ENCODE measurements at places on chromosomes 4 and X.
A peak's percentile ranks its signal among the peaks of the same experiment; 100 is the strongest.

DNA sequence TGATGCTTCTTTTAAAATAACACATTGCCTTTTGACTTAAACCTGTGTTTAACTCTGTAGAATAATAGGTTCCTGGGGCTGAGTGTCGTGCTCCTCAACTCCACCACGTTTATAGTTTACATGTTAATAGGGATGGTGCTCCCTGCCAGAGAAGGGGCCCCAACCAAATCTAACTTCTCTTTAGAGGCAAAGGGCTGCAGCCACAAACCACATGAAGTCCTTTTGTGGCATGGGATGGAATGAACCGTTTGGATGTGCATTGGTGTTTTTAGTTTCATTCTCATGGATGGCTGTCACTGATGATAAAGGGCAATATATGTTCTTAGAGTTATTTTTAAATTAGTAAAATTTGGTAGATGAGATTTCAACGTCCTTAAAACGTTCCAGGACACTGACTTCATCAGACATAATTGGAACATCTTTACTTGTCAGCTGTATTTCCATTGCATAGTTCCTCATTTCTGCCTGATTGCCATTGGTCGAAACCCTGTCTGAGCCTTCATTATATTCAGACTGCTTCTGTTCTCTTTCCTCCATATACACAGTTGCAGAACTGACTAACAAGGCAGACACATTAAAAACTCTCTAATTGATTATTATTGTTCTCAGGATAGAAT is 60.4 kb upstream of the HPF1 start:
- H3K36me3 ChIP-seq, result no peaks in the 10 kb centered on the region
- no peak overlapping the region for H3K4me3 ChIP-seq

DNA sequence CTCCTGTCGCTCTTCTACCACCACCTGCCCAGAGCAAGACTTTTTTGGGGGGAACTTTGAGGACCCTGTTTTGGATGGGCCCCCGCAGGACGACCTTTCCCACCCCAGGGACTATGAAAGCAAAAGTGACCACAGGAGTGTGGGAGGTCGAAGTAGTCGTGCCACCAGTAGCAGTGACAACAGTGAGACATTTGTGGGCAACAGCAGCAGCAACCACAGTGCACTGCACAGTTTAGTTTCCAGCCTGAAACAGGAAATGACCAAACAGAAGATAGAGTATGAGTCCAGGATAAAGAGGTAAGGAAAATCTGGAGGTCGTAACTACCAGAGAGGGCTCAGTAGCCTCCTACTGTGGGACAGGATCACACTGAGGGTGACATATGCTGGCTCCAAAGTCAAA is 364.5 kb downstream of the MAPK10 start:
- no peak overlapping the region for H3K27ac ChIP-seq
- no peak overlapping the region for H3K4me3 ChIP-seq
- H3K36me3 ChIP-seq, result no peaks in the 10 kb centered on the region
- no peaks in the 10 kb centered on the region for H3K4me1 ChIP-seq

DNA sequence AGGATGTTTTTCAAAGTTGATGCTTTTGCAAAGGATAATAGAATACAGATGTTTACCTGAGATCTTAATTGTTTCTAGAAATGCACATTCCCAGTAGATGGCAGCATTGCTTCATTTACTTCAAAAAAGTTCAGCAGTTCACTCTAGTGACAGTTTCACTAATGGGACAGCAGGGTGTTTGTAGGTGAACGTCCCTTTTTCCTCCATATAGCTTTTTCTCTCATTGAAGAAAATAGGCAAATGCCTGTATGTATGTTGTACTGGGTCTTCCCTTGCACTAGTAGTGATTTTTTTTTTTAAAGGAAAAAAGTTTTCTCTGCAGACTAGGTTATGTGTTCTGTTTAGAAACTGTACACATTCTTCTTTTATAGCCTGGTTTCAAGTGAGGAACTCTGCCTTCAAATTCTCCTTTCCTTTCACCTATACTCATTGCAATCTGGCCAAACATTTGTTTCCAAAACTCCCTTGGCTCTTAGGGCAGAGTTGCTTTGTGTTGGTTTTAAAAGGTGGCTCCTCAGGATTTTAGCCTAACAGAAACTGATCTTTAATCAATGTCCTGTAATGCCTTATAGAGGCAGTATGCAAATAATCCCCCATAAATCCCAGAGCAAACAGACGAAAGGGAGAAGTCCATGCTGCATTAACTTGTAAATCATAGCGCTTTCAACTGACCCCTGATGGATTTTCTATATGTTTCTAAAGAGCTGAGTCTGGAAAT is 86.3 kb downstream of the EGF start:
- no peaks in the 10 kb centered on the region for H3K27me3 ChIP-seq
- H3K36me3 ChIP-seq, result no peaks in the 10 kb centered on the region
- no peak for DNase-seq
- H3K4me1 ChIP-seq, result peaks cover 29% of the 10 kb centered on the region

GRCh38 chr4:146442801-146443200 is 78.9 kb downstream of the SLC10A7 start:
- no peak overlapping the region for H3K27ac ChIP-seq
- no peaks in the 10 kb centered on the region for H3K27me3 ChIP-seq
- no peak for DNase-seq
- H3K4me1 ChIP-seq, result no peaks in the 10 kb centered on the region

- no peak overlapping the region for H3K27ac ChIP-seq
- DNase-seq, result no peak
- no peaks in the 10 kb centered on the region for H3K27me3 ChIP-seq
Observed at GRCh38 chrX:45527834-45528233, 327.2 kb upstream of the DIPK2B start.

DNA sequence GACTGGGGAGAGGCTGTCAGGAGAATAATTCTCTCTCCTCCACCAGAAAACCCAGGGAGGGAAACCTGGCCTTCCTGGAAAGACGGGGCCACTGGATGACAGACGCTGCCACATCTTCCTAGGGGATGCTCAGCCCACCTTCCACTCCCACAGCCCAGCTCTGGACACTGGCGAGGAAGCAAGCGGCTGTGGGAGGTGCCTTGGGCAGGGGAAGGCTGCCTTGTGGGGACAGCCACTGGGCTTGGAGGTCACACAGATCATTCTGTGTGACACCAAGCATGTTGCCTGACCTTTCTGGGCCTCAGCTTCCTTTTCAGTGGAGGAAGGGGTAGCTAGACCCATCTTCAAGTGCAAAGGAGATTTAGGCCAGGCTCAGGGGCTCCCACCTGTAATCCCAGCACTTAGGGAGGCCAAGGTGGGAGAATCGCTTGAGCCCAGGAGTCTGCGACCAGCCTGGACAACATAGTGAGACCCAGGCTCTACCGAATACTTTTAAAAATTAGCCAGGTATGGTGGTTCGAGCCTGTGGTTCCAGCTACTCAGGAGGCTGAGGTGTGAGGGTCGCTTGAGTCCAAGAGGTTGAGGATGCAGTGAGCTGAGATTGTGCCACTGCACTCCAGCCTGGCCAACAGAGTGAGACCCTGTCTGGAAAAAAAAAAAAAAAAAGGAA is 9.8 kb upstream of the MSX1 start:
- no peak overlapping the region for H3K27ac ChIP-seq
- no peak for DNase-seq
- no peak overlapping the region for H3K4me3 ChIP-seq
- peaks cover 25% of the 10 kb centered on the region for H3K27me3 ChIP-seq
- no peaks in the 10 kb centered on the region for H3K36me3 ChIP-seq

DNA sequence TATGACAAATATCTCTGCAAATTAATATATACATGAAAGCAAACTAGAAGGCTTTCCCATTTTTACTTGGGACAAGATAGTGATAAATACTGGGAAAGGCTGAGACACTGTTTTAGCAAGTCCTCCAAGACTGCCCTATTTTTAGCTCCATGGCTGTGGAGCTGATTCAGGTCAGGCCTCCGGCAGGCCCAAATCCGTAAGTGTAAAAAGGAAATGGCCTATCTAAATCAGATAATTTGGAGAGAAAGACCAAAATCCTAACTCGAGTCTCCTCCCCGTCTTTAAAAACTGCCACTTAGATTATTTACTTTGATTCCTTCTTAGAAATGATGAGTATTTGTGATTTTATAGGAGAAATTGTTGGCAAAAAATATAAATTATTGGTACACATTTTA is 2.9 kb downstream of the OTUD4 start:
- H3K36me3 ChIP-seq, result no peaks in the 10 kb centered on the region
- no peaks in the 10 kb centered on the region for H3K27me3 ChIP-seq
- peak overlapping the region; percentile 86 for H3K4me3 ChIP-seq
- no peak for DNase-seq
- H3K27ac ChIP-seq, result peak overlapping the region; percentile 94
- H3K4me1 ChIP-seq, result peaks cover 58% of the 10 kb centered on the region

- H3K4me3 ChIP-seq, result peak overlapping the region; percentile 40
- peaks cover 23% of the 10 kb centered on the region for H3K4me1 ChIP-seq
- peaks cover 70% of the 10 kb centered on the region for H3K27me3 ChIP-seq
- no peak overlapping the region for H3K27ac ChIP-seq
Observed at GRCh38 chr4:92305878-92306520, 2.2 kb downstream of the GRID2 start.

DNA sequence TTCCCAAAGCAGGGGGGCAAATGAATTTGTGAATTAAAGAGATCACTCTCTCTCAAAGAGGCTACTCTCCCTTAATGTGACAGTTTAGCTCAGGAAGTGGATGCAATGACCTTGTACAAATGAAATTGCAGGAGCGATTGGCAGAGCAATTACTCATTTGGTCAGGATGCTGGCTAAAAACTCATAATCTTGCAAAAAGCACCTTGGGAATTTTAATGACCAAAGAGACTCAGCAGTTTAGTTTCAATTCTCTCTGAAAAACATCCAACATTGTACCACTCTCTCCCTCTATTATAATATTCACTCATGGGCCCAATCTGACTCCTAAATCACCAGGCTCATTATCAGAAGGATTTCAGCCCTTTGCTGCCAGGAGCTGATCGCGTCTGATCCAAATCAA is 26.1 kb downstream of the PDGFC start:
- no peak overlapping the region for H3K4me3 ChIP-seq
- no peak overlapping the region for H3K27ac ChIP-seq
- no peaks in the 10 kb centered on the region for H3K36me3 ChIP-seq

GRCh38 chr4:114698231-114698630 is 99.6 kb downstream of the UGT8 start:
- no peaks in the 10 kb centered on the region for H3K27me3 ChIP-seq
- no peaks in the 10 kb centered on the region for H3K36me3 ChIP-seq
- no peaks in the 10 kb centered on the region for H3K4me1 ChIP-seq
- no peak overlapping the region for H3K4me3 ChIP-seq
- no peak for DNase-seq
